ENCODE measurements at places on chromosomes 5 and 9.

- no peak for DNase-seq
Measured at GRCh38 chr5:127060470-127060985, 12.8 kb downstream of the C5orf63 start.

GRCh38 chr9:123712399-123712798 lies 217.5 kb downstream of the DENND1A start:
- no peak for DNase-seq

- no peak for DNase-seq
Measured at GRCh38 chr5:172078726-172079345, 72.4 kb upstream of the FBXW11 start.

DNA sequence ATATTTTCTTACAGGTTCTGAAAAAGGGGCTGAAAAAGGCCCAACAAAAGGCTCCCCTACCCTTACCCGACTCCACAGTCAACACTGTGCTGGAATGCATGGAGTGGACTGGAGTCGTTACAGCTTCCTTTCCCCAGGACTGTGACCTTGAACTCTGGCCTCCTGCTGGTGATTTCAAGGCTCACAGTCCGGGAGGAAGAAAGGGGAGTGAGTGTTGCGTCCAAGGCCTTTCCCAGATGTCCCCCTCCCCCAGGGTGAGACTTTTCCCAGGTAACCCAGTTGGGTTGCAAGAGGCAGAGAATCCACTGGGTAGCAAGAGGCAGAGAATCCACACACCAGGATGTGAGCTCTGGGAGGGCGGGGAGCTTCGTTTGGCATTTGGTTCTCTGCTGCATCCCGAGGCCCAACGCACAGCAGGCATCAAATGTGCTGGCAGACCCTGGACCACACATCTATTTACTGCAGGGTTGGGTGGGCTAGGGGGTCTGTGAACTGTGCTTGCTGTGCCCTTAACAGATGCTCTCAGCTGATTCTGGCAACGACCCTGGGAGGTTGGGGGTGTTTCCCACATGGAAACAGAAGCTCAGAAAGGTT lies 37.5 kb downstream of the FABP6 start:
- no peak for DNase-seq

DNA sequence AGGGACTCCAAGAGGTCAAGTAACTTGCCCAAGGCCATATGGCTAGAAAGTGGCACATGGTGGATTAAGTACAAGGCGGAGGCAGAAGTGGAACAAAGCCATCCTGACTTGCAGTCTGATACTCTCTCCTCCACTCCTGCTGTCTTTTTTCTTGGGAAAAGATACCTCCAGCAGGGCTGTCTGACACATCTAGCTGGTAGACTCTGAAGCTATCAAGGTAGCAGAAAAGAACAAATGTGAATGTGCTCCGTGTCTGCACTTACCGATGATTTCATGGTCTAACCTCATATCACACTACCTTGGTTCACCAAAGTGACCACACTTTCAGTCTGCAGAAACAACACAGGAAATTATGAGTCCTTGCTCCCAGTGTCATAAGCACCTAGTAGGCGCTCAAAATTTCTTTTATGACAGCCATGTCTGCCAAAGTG lies 284.8 kb downstream of the CRB2 start:
- DNase-seq, result no peak

GRCh38 chr5:95261437-95262175 lies 23.3 kb downstream of the MCTP1 start:
- DNase-seq, result no peak

GRCh38 chr5:159362220-159362619 lies 31.9 kb upstream of the IL12B start:
- DNase-seq, result no peak

DNA sequence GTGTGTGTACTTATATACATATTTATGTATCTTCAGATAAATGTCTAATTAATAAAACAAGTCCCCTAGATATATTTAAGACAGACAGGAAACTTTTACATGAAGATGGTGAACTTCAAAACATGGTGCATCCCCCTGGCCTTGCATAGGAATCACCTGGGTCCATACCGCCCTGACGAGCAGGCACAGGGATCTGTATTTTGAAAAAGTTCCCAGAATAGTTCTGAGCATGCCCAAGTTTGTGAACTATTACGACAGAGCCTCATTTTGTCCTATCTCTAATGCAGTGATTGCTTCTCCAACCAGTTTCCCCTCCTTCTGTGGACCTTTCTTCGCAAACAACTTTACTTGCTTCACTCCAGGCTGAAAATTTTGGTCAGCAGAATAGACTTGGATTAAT lies 98.1 kb downstream of the APBA1 start:
- no peak for DNase-seq

- DNase-seq, result no peak
Measured at GRCh38 chr9:125370786-125371185, 109.2 kb downstream of the GAPVD1 start.

- DNase-seq, result no peak
Measured at GRCh38 chr5:15768936-15769335, 269.0 kb downstream of the FBXL7 start.

DNA sequence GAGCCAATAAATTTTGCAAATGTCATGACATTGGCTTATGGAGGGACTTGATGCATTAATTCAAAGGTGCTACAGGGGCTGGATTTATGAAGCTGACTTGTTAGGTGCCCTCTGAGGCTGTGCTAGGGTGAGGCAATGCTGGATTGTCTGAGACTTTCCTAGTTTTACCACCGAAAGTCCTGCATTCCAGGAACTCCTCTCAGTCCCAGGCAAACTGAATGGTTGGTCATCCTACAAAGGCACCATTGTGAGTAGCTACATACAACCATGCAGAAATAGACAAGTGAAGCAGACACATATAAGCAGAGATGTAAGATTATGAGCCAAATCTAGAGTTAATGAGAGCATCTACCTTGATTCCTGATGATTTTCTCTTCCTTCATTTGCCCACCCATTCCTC lies 95.3 kb downstream of the LIX1 start:
- DNase-seq, result no peak

DNA sequence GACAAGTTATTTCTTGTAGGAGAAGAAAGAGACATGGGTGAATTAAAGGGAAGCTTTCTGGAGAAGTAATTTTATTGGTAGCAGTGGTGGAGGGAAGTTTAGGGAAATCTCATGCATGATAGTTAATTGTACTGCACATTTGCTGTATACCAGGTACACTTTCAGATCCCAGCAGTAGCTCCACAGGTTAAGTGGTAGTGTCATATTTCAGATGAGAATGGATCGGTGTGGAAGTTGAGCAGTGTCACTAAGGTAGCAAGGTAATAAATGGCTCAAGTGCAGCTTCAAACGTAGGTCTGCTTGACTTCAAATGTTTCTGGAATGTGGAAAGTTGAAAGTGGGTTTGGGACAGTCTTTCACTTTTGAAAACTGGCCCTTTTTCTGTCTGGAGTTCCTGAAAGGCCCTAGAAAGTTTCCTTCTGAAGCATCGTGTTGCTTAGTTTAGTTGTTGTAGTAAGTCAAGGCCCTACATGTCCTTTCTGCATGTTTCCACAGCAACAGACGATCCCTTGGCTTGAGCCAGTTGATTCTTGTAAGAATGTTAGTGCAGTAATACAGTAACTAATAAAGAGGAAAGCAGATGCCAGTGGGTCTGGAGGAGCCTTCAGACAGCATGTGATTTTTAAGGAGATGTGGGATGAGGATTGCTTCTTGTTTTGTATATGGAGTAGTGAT lies 3.7 kb downstream of the CLTA start:
- DNase-seq, result no peak

GRCh38 chr5:155147222-155147621 lies 133.7 kb downstream of the KIF4B start:
- DNase-seq, result no peak
